Activated CD4-positive, alpha-beta memory T cell treated with anti-CD3 and anti-CD28 coated beads, Interleukin-2, amount 10 ng/mL, durations not matched to agents 7 days and 5 days (primary cell): ENCODE measurements at places on chromosomes 7 and 10.
A peak's percentile ranks its signal among the peaks of the same experiment; 100 is the strongest.

DNA sequence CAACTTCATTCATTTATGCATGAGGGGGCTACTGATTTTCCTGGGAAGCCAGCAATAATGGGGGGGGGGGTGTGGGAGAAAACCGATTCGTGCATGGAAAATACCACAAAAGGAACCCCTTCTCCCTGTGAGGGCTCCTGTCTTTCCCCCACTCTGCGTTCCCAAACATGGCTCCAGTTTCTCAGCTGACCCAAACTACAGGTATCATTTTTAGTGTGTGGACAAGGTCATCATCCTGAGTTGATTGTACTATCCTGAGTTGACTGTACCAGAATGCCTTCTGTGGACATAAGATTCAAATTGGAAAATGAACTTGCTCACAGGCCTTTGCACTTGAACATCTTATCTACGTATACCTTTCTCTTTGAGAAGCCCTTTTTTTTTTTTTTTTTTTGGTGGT, 49.9 kb downstream of the ZRANB1 start:
- no peak for DNase-seq

DNA sequence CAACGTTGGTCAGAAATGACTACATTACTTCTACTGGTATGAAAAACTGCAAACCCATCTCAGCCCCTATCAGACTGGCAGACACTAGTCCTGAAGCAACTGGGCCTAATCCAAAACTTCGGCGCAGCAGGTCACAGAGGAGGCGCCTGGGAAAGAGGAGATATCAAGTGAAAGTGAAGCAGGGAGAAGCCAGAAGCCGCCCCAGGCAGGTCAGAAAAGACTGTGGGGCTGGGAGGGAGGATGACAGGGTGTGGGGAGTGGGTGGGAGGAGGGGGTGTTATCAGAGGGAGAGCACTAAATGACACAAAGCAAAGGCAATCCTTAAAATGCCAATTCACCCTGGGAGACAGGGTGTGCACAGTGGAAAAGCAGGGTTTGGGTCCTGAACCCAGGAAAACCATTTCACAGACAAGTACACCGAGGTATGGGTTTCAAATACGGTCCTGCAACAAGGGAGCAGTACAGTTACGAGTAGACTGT, 731 bp downstream of the CHCHD3 start:
- DNase-seq = peak; percentile 19

- no peak for DNase-seq
Measured at GRCh38 chr7:155362380-155363145, 64.9 kb downstream of the INSIG1 start.

DNA sequence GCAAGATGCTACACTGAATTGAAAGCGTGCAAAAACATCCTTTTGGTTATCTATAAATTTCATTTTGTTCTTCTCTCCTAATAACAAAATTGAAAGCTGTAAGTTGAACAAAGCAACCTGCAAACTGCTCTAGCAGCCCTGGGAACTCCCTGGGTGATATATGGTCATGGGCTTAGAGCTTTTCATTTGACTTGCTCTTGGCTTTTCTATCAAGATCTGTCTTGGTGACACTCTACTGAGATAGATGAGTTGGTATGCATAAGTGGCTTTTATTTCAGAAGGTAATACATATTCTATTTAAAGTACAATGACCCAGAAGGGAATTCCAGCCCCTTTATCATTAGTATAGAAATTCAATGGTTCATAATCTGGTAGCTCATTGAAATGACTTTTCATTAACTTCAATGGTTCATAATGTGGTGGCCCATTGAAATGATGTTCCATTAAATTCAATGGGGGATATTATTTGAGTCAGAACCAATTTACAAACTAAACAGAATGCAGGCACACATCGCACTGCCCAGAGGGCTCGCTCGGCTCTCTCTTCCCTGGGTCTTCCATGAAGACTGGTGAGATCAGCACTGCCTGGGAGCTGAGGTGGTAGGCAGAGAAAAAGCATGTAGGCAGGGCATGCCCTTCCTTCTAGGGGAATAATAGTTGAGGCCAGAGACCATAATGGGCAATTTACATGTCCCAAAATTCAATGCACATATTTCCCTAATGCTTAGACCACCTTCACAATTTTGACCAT, 10.1 kb upstream of the KCNMA1 start:
- no peak for DNase-seq

GRCh38 chr10:123158682-123159081, 4.5 kb downstream of the BUB3 start:
- DNase-seq = no peak

DNA sequence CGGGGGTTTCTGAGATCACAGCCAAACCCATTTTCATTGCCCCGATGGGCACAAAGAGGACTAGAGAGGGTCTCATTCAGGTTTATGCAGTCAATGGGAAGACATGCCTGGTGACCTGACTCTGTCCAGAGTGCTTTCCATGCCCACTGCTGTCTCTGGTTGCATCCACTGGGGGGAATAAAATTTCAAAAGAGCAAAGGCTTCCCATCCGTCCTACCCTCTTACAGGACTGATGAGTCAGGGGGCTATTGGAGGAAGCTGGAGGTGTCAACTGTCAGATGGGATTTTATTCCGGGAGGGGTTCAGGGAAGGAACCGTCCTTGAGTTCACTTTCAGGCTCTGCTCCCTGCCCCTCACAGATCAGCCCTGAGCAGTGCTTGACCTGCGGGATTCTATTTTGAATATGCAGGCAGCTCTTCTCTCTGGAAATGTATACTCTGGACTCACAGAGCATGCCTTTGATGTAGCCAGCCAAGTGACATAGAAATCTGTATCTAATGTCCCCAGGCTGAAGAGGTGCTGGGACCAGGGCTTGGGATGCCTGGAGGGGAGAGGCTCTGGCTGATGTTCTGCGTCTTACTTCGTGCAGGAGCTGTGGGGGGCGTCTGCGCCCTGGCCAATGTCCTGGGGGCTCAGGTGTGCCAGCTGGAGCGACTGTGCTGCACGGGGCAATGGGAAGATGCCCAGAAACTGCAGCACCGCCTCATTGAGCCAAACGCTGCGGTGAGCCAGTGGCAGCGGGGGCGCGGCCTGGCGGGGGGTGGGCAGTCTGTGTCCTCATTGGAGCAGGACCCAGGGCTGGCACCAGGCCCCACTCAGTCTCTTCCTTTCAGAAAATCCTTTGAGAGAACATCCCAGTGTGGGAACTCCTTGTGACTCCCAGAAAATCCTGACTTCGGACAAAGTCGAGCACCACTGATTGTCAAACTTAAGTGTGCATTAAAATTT, 12.0 kb downstream of the C10orf62 start:
- DNase-seq = no peak
